ENCODE measurements at places on chromosomes 3 and 15.

DNA sequence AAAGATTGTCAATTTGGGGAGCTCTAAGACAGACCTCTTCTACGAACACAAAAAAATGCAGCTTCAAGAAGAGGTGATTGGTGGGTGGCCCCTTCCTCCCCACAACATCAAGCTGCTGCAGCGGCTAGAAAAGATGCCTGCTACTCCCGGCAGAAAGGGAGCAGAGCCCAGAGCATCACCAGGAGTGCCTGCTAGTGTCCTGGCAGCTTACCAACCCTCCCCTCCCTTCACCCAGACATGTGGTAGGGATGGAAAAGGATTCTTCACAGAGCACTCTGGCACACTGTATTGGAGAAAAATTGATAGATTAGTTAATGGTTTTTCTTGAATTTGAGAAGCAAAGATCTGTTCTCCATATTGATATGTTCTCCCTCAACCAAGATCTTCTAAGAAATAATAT is 10.8 kb downstream of the IP6K1 start:
- DNase-seq: no peak

GRCh38 chr15:74409225-74409624 is 24.5 kb downstream of the SEMA7A start:
- no peak for DNase-seq

DNA sequence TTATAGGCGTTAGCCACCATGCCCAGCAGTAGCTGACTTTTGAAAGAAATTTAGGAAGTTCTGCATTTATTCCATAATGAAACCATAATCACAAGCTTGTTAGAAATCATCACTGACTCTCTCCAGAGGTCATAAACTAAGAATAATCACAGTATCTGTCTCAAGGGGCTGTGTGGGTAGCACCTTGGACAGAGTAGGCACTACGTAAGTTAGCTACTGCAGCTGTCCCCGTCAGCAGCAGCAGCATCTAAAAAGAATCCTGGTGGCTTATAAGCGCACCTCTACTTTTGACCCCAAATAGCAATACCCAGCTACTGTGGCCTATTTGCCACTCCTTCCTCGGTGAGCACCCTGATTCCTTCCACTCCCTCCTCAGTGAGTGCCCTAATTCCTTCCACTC is 57.8 kb upstream of the RPL35A start:
- DNase-seq: no peak

DNA sequence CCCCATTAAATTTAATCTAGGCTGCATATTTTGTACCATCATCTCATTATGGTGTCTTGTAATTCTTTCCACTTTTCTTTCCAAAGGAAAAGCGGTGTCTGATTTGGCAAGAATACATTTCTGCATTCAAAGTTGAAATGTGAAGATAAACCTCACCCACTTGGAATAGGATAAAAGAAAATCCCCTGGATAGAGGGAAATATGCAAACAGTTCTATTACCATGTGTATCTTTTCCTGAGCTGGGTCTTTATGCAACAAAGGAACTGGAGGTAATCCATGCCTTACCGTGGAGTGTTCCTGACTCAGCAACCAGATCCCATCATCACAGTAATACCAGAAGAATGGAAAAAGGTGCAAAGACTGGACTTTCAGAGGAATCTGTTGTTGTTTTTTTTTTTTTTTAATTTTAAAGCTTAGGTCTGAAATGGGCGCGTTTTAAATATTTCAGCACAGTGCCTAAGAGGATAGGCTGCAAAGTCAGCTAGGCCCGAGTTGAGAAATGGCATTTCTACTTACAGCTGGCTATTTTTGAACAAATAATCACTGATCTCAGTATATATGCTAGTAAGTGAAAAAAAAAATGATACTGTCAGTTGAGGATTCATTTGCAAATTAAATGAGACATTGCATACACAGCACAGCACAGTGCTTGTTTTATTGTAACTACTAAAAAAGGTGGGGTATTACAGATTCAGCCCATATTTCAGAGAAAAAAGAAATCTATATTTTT is 55.5 kb upstream of the ADAMTS9 start:
- DNase-seq: no peak

DNA sequence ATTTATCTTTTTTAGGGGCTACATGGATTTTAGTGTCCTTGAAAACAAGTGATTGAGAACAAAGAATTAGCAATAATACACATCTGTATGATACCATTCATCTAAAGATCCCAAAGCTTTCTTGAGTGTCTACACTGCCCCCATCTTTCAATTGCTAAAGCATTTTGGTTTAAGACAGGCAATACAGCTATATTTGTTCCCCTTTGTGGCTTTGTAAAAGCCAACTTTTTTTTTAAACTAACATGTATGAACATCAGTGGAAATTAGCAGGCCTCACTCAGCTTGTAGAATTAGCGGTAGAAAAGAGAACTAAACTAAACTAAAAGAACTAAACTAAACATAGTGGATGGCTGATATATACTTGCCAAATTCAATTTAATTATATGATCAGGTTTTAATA is 449.6 kb downstream of the MECOM start:
- DNase-seq: no peak

DNA sequence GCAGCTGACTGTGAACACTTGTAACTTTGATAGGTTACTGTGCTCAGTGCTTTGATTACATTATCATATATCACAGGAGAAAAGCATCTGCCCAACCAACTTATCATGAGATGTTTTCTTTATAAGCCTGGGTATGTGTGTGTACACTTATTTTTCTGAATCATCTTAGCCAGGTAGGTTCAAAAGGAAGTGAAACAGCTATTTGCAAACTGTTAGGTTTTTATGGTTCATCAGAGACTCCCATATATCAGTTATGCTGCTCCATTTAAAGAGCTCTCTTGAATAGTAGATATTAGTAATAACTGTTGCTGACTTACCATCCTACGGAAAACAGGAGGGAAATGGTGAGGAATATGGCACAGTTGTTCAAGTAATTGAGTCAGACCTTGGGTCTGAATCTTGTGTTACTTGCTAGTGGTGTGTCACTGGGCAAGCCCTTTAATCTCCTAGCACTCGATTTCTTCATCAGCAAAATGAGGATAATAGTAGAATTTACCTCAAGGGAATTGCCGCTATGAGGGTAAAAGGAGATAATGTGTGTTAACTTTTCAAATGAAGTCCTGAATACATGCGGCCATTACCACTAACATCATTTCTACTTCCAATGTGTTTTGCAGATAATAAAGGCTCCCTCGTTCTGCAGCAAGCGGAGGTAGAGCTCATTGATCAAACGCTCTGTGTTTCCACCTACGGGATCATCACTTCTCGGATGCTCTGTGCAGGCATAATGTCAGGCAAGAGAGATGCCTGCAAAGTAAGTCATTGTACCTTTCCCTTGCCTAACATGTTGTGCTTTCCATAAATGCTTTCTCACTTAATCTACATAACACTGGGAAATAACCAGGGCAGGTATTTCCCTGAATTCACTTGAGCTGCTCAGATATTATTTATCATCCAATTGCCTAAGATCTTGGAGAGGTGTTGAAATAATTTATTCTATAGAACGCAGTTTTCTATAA is 7.8 kb upstream of the C3orf52 start:
- no peak for DNase-seq

- DNase-seq: no peak
These were observed 105.5 kb downstream of the NLGN1 start for GRCh38 chr3:173502983-173503568.

GRCh38 chr15:68593828-68594532 is 15.2 kb downstream of the CORO2B start:
- no peak for DNase-seq

DNA sequence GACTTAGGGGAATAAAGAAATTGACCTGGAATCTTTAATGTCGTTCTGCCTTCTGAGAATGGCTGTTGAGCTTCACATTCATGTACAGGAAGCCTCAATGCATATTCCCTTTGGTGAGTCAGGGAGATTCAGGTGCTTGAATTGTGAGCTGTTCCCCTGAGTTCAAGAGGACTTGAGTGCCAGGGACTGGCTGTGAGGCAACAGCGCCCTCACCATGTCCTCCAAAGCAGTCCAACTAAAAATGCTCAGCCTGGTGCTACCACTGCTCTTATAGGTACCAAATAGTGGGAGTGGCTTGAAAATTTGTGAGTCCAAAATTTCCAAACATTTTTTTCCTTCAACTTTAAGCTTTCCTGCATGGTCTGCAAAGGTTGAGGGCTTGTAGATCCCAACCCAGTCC is 54.1 kb downstream of the LEO1 start:
- peak; percentile 46 for DNase-seq

DNA sequence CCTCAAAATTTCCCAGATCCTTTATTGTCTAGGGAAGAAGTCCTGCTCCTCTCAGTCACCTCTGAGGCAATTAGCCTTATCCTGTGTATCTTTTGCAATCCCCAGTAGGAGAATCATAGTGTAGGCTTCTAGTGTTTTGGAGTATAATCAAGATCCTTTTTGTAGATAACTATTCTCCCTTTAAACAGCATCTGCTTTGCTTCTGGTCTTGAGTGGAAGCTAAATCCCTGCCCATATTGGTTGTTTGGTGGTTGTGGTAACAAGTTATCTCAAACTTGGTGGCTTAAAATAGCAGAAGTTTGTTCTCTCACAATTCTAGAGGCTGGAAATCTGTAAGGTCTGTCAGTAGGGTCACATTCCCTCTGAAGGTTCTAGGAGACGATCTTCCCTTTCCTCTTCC is 217.5 kb upstream of the RASGRP1 start:
- DNase-seq: no peak

- peak; percentile 93 for DNase-seq
These were observed 103.2 kb upstream of the TJP1 start for GRCh38 chr15:29925227-29926082.

GRCh38 chr3:80395023-80395422 is 627.2 kb upstream of the ROBO1 start:
- no peak for DNase-seq

- DNase-seq: no peak
These were observed 312.4 kb downstream of the CACNA2D3 start for GRCh38 chr3:54434756-54435155.

DNA sequence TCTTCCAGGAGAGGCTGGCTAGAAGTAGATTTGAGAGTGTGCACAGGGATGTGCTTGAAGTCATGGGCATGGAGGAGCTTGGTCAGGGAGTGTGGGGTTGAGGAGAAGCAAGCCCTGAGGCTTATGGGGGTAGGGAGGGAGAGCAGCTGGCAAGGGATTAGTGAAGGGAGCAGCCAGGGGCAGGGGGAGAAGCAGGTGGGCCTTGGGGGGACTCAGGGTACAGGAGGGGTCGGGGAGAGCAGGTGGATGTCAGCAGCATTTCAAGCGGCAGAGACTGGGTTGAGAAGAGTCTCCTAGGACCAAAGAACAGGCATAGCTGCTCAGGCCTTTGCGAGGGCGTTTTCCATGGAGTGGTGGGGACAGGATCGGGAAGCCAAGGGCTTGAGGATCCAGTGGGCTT is 3.4 kb upstream of the LMAN1L start:
- no peak for DNase-seq

DNA sequence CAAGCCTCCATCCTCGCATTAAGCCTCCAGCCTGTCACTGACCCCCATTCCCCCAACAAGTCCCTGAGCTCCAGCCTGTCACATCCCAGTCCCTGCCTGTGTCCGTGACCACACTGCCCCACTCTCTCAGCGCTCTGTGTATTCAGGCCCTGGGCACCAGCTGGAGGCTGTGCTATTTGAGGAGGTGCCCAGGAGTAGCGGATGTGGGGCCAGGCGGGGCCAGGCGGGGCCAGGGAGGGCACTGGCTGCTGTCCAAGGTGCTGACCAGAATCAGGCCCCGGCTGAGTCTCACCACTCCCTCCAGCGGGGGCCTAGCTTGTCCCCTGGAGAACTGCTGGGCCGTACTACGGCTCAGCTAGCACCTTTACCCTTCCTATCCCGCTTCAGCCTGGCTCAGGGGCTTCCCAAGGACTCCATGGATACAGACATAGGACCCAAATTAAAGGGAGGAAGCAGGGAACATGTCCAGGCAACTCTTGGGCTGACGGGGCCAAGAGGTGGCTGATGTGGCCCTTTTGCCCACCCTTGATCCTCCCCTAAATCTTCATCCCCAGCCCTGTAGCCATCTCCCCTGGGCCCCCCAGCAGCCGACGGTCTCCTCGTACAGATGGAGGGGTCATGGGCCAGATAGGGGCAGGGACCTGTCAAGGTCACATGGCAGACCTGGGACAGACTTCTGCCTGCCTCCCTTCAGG is 1.1 kb downstream of the HHATL start:
- DNase-seq: peak; percentile 87

DNA sequence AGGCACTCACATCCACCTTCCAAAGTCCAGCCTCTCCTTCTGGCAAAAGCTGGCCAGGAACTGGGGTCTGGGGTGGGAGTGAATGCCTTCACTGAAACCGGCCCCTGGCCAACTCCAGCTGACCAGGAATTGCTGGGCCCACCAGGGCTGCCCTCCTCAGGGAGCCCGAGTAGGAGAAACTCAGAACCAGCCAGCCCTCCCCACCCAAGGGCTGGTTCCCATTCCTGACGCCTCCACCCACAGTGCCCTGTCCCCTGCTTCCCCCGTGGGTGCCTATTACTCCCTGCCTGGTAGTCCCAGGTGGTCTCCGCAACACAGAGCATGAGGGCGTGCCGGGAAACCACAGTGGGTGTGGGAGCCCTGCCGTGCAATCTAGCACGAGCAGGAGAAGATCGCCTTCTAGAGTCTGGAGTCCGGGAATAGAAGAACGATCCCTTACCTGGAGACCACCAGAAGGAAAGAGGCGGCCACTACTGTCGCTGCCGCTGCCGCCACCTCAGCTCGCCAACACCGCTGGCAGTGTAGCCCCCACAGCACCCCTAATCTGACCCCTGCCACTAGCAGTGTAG is 178.8 kb downstream of the POTEB3 start:
- no peak for DNase-seq

GRCh38 chr3:147462856-147463255 is 53.7 kb downstream of the ZIC1 start:
- DNase-seq: no peak

- no peak for DNase-seq
These were observed 3.1 kb downstream of the ABTB1 start for GRCh38 chr3:127675651-127676391.

GRCh38 chr15:38991126-38991525 is 426.5 kb upstream of the RASGRP1 start:
- DNase-seq: peak; percentile 27

- no peak for DNase-seq
These were observed 573.0 kb downstream of the MECOM start for GRCh38 chr3:169090559-169090958.

DNA sequence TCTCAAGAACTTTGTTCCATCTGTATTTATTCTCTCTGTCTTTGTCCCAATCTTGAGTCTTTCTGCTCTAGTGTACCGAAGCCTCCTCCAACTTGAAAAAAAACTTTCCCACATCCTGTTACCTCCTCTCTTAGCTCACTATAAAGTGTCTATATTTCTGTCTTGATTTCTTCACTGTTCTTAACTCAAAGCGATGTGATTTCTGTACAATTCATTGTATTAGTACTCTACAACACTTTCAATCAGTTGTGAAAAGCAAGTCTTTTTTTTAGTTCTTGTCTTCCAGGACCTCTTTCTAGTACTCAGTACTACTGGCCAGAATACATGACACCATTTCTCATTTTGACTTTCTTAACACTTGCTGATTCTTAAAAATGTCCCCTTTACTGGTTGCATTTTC is 353.5 kb upstream of the SATB1 start:
- DNase-seq: no peak

Measured in ELF-1 (cell line).